Right lung (tissue), 10 donors: ENCODE measurements at places on chromosomes 16 and 17. TPM values are rescaled to one million over a fixed set of nuclear protein-coding genes. Genes with fewer than 3 reads are reported as not detected.

Gene TNS4
- 0.05 TPM for polyA plus RNA-seq

Gene EARS2
- 23.7 TPM for polyA plus RNA-seq

Gene ADAMTS18
- polyA plus RNA-seq = 2.1 TPM

GRCh38 chr17:68542698-68543463 lies 30.7 kb downstream of the PRKAR1A start:
- no peak for DNase-seq

- no peak for DNase-seq
These were observed 191.0 kb upstream of the RPL38 start for GRCh38 chr17:74012465-74012864.

DNA sequence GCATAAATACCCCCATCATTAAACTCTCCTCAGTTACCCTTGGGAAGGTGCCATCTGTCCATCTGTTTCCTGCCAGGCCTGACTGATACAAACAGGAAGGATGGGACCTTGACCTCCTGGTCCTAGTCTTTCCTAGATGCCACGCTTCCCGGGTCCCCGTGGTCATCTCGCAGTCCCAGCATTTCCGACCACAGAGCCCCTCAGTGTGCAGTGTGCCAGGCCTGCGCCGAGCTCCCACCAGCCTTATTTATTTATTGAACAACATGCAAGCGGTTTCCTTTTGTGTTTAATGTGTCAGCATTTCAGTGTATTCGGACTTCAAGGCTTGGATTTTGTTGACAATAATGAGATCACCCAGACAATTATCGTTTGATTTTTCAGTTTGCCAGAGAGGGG lies 45.6 kb upstream of the NKD1 start:
- peak; percentile 12 for DNase-seq
